Activated gamma-delta T cell (primary cell): ENCODE measurements at places on chromosomes 11 and 22.

- no peak for DNase-seq
Measured at GRCh38 chr11:64643256-64643881, 52.3 kb downstream of the SLC22A12 start.

- DNase-seq, result no peak
Measured at GRCh38 chr11:19234231-19234817, 6.4 kb downstream of the E2F8 start.

GRCh38 chr11:75663808-75664207, 5.0 kb downstream of the MAP6 start:
- DNase-seq, result no peak

- DNase-seq, result no peak
Measured at GRCh38 chr11:11558826-11559225, 63.0 kb downstream of the GALNT18 start.

GRCh38 chr11:99505316-99505715, 484.6 kb downstream of the CNTN5 start:
- DNase-seq, result no peak

DNA sequence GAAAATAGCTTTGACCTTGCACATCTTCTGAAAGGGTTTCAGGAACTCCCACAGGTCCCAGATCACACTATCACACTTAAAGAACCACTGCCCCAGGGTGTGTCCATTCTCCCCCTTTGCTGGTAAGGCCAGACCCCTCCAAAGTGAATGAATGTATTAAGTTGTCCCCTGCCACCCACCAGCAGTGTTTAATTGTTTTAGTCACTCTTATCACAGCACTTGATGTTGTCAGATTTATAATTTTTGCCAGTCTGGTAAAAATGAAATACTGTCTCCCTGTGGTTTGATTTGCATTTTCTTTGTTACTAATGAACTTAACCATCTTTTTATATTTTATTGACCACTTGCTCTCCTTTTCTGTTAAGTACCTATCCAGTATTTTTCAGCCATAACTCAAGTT, 89.6 kb upstream of the RAB1B start:
- DNase-seq, result no peak

DNA sequence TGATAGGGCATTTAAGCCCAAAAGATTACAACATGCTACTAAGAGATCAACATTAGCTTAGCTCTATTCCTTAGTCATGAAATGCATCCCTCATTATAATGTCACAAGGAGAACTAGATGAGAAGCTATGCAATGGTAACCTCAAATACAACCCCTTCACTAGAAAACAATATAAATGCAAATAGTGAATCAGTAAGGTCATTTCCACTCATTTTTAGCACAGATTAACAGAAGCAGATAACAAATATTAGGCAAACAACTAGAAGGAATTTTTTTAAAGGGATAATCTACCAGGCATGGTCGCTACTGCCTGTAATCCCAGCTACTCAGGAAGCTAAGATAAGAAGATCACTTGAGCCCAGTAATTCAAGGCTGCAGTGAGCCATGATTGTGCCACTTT, 28.2 kb downstream of the SIK3 start:
- no peak for DNase-seq

DNA sequence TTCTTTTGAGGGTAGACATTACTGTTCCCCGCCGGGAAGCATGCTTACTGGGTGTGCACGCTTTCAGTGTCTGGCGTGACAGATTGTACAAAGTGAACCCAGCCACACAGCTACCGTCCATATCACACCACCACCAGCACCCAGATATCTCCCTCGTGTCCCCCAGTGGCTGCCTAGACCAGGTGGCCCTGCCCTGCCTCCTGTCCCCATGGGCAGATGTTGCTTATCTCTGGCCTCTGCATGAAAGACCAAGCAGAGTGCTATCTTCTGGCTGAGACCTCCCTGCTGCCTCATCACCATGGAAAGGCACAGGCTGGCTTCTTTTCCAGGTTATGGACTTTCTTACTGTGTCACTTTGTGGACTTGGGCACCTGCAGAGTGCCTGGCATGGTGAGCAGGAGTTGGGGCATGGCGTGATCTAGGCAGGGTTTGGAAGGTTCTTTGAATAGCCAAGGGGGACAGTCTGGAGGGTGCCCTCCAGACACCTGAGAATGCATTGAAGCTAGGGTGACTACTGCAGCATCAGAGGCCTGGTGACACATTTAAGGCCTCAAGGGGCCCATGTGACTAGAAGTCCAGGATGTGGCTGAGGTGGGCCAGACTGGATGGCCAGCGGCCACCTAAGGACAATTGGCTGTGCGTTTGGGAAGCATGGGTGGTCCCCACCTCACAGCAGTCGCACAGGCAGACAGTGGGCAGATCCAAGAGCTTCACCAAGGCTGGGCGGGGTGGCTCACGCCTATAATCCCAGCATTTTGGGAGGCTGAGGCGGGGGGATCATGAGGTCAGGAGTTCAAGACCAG, 4.7 kb downstream of the TANGO2 start:
- no peak for DNase-seq

DNA sequence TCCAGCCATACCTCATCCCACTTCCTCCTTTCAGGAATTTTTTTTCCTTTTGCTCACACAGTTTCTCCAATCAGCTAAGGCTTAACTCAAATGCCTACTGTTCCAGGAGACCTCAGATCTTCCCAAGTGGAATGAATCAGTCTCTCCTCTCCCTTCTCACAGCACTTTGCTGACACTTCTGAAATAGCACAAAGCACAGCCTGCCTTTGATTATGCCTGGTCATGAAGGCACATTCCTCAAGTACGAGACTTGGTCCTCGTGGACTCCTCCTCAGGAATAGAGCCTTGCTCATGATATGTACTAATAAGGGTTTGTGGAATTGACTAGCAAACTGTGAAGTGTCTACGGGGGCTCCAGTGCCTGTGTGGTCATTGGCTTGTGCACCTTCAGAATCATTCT, 176.7 kb upstream of the TENM4 start:
- DNase-seq, result no peak

- no peak for DNase-seq
Measured at GRCh38 chr22:36358533-36359469, 29.0 kb downstream of the MYH9 start.

GRCh38 chr11:45877221-45877620, 8.2 kb upstream of the MAPK8IP1 start:
- no peak for DNase-seq

DNA sequence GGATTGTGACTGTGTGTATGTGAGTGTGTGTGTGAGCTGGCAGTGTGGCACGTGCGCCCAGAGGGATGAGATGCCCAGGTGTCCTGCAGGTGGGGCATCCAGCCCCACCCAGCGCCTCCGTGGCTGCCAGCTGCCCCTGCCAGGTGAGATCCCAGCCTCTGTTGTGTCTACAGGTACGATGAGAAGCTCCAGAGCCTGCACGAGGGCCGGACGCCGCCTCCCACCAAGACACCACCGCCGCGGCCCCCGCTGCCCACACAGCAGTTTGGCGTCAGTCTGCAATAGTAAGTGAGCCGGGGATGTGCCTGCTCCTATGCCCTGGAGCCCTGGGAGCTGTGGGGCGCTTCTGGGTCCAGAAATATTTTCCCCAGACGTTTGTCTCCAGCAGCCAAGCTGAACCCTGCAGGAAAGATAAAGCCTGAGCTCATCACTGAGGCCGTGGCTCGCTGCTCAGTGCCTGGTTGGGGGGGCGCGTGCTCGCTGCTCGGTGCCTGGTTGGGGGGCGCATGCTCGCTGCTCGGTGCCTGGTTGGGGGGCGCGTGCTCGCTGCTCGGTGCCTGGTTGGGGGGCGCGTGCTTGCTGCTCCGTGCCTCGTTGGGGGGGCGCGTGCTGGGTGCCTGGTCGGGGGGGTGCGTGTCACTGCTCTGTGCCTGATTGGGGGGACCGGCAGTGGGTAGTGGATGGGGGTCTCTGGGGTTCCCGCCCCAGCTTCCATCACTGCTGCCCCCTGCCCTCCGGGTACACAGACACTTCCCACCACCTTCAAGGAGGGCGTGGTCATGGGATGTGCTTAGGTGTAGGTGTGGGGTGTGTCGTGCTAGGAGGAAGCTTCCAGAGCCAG, 73.2 kb downstream of the ARHGAP8 start:
- no peak for DNase-seq

GRCh38 chr22:48705917-48706605, 1121.6 kb downstream of the BRD1 start:
- DNase-seq, result no peak

GRCh38 chr22:37581504-37581903, 1.6 kb upstream of the LGALS2 start:
- no peak for DNase-seq

DNA sequence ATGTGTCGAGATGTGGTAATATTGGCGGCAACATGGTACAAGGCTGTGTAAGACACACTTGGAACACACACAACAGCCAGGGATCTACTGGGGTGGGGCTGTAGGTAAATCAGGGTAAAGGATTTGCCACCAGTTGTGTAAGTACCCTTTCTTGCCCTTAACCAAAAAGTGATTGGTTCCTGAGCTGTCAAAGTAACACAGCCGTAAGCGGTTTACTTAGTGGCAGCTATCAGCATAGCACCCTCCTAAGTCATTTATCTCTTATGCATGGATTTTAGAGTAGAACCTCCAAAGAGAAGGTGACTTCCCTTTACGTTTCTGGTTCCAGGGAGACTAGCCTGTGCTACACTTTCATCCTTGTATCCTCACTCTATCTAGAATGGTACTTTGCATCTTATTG, 57.2 kb downstream of the SPECC1L start:
- no peak for DNase-seq

DNA sequence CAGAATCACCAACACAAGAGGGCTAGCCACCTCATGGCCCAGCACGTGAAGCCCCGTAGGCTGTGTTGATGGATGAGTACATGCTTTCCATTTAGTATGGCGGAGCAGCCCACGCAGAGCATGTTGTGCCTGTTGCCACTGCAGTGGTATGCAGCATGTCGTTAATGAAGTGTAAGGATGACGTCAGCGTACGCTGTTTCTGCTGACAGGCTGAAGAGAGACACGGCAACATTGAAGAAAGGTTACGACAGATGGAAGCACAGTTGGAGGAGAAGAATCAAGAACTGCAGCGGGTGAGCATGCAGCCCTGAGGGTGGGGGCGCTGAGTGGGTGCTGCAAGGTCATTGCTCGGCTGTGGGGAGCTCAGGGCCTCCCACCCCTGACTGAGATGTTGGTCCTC, 62.8 kb downstream of the PPFIA1 start:
- DNase-seq, result no peak

GRCh38 chr11:130313383-130314183, 1.1 kb downstream of the ZBTB44 start:
- DNase-seq, result no peak

GRCh38 chr22:23906641-23907040, 12.5 kb downstream of the MIF start:
- DNase-seq, result no peak

DNA sequence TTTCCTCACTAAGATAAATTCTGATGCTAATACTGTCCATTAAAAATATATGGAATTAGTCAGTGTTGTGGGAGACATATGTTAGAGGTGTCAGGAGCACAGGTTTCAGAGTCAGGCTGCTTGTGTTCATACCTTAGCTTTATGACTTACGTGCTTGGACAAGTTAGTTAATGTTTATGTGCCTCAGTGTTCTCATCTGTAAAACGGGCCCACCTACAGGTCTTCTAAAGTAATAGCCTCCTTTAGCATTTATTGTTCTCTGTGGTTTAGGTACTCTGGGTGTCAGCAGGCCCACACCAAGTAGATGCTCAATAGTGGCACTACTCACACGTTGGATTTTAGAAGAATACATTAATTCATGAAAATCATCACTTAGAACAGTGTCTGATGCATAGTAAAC, 308.7 kb upstream of the ZC3H12C start:
- DNase-seq, result no peak

DNA sequence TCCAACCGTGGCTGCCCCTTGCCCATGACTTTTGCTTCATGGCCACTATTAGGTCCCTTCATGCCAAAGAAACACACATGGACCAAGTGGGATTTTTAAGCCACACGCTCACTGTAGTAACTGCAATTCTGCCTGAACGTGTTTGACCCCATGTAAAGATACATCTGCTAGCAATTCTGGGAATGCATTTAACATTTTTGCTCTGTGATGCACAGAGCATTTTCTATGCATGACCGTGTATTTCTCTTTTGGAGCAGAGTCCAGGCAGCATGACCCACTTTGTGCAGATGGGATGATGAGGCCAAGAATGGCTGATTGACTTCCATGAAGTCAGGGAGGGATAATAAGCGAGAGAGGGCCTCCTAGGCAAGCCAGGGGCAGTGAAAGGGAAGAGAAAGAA, 108.5 kb downstream of the TP53I11 start:
- DNase-seq, result no peak

DNA sequence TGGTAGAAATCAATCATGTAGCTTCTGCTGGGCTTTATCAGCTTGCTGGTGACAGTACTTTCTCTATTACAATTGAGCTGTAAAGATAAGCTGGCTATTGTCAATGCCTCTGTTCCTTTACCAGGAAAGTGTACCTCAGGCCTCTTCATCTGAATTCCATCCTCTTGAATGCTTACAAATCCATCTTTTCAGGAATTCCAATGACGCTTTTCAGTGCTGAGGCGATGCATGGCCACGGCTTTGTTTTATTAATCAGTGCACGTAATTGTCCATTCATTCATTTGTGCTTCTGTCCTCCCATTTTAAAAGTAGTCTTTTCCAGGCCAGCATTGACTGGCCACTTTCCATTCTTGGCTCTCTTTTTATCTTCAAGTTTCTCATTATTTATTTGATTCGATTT, 202.0 kb downstream of the PGR start:
- no peak for DNase-seq

GRCh38 chr11:1152316-1153104, 5.2 kb upstream of the MUC5AC start:
- no peak for DNase-seq

GRCh38 chr11:115890500-115890899, 386.3 kb upstream of the CADM1 start:
- DNase-seq, result no peak

- DNase-seq, result no peak
Measured at GRCh38 chr11:35983981-35984380, 40.1 kb downstream of the LDLRAD3 start.

DNA sequence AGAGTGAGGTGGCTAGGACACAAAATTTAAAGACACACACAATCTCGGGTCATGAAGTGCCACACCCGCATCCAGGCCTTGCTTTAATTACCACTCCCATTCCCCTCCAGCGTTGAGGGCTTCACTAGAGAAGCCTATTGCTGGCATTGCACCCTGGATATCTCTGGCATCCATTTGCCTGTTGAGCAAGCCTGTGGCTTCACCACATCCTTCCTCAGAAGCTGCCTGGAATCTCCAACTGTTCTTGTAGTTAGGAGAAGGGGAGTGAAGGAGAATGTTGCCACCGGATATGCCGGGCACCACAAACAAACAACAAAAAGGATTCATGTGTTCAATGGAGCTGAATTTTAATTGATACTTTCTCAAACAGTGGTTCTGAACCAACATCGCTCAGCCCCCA, 34.4 kb upstream of the RCN1 start:
- DNase-seq, result no peak
